ENCODE measurements at places on chromosomes 7 and 10. TPM values are rescaled to one million over a fixed set of nuclear protein-coding genes. Genes with fewer than 3 reads are reported as not detected.

- DNase-seq = no peak
These were observed 4.2 kb upstream of the ADGRA1 start for GRCh38 chr10:133083422-133084100.

DNA sequence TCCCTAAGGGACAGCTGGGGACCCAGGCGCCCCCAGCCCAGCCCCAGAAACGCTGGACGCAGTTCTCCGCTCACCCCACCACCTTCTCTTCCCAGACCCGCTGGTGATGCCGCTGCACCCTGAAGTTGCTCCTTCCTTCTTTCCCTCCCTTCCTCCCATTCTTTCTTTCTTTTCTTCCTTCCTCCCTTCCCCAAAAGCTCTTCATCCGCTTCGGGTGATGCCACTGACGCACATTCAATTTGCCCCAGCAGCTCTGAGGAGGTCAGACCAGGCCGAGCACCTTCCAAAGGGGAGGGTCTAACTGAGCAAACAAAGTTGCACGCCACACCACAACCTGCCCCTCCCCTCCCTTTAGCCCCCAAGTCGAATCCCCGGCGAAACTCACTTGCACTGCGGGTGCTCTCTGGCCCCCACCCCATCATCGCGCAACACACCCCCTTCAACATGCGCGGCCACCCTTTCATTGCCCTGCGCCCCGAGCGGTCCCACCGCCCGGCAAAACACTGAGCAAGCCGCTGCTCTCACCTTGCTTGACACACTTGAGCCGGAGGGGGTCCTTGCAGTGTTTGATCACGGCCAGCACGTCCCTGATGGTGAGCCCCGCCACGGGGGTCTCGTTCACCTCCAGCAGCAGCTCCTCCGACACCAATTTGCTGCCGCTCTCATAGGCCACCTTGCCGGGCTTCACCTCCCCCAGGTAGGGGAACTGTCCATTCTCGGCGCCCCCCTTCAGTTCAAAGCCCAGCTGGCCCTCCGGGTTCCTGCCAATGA, 787 bp downstream of the MAGI2 start:
- DNase-seq = peak; percentile 20

- no peak for DNase-seq
These were observed 4.5 kb upstream of the NRG3 start for GRCh38 chr10:81870472-81870871.

- DNase-seq = peak; percentile 74
These were observed 875 bp upstream of the HECTD2 start for GRCh38 chr10:91409069-91409868.

AKR1C4 gene
- not detected for total RNA-seq

SPDYE5 gene
- 0.16 TPM for total RNA-seq

MSMB gene
- not detected for total RNA-seq

ACHE gene
- total RNA-seq = 9.2 TPM

WDFY4 gene
- 2.6 TPM for total RNA-seq

FAM13C gene
- 6.8 TPM for total RNA-seq

ZNF804B gene
- total RNA-seq = 0.66 TPM

Data from mesothelial cell of epicardium (in vitro differentiated cells).